ENCODE measurements at places on chromosomes 12 and 14.

- DNase-seq = no peak
These were observed 111.1 kb downstream of the GRIN2B start for GRCh38 chr12:13870255-13870654.

DNA sequence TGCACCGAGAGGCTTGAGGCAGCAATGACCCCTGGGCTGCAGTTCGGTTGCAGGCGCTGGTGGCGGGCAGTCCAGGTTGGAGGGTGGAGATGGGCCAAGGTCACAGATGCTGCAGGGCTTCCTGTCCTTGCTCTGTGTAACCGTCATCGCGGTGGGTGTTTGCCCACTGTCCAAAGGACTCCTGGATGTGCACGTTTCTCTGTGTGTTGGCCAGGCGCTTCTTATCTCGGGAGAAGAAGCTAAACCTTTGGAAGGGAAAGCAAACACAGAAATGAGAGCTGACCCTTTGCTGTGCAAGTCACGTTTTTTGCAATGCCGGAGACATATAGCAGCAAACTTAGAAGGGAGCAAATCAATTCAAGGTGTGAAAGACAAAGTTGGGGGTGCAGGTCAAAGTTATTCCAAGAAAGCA, 14.5 kb downstream of the SNRNP35 start:
- no peak for DNase-seq

DNA sequence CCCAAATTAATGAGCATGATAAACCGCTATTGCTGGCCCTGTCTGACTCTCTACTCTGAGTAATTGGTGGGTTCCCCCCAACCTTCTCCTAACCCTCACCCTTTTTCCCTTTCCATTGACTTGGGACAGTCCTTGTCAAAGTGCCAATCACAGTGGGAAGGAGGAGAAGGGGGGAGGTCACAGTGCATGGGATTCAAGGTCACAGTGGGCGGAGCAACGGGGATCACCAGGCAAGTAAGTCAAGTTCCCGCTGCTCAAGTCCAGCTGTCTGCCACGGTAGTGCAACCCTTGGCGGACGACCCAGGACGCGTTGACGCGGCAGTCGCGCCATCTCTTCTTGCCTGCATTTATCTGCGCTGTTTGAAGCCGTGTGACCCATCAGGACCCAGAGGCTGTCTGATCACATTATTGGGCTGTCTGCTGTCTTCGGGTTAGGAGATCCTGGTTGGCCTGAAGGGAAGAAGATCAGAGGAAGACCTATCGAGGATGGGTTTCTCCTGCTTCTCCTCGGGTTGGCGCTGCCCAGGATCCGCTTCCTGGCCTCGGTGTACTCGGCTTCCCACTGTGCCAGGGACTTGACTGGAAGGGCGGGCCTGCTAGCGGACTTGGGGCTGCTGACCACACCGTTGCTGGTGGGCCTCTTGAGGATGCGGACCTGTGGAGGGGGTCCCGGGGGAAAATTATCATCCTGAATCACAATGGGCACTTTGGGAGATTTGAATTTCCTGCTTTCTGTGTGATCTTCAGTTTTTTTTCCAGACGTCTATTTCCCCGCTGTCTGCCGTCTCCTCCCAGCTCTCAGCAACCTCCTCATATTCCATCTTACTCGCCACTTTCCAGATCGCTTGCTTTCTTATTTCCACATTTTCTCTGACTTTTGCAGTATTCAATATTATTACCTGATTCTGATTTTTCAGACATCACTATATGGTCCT, 3.1 kb upstream of the MDM2 start:
- no peak for DNase-seq

DNA sequence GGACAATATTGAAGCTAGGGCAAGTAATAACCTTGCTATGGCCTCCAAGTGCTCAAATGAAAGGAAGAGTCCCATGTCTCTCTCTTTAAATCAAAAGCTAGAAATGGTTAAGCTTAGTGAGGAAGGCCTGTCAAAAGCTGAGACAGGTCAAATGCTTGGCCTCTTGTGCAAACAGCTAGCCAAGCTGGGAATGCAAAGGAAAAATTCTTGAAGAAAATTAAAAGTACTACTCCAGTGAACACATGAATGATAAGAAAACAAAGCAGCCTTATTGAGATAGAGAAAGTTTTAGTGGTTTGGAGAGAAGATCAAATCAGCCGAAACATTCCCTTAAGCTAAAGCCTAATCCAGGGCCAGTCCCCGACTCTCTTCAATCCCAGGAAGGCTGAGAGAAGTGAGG, 84.1 kb upstream of the PLEKHA5 start:
- no peak for DNase-seq

DNA sequence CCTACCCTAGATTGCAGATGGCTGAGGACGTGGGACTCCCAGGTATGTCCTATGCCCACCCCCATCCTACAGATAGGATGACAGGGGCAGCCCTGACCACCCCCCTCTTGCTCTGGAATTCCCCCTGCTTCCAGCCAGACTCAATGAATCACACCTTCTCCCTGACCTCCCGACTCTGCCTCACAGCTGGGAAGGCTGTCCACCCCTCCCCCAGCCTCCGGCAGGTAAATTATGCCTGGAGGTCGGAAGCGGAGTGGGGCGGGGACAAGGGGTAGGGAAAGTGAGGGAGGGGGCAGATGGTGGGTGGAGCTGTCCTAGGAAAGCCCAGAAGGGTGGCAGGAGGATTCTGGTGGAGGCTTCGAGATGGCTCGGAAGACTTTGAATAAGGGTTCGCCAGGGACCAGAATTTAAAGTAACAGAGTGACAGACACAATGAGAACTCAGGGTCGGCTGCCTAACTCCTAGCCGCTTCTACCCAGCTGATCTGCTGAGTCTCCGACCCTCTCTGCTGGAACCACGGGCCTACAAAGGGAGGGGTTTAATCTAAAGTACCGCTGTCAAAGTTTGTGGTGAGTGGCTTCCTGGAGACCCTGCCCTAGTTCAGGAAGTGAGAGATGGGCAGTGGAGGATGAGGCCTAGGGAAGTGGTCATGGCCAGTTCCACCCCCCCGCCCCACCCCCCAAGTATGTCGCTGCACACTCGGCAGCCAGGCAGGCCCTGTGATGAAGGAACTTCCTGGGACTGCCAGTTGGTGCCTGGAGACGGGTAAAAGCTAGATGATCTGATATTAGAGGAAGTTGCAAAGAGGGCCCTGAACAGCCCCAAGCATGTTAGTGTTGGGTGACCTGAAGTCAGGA, 4.2 kb downstream of the PLEKHG3 start:
- peak; percentile 59 for DNase-seq

GRCh38 chr14:38512236-38512635, 256.3 kb upstream of the CLEC14A start:
- no peak for DNase-seq

- no peak for DNase-seq
These were observed 130.6 kb upstream of the MDM1 start for GRCh38 chr12:68462803-68463202.

DNA sequence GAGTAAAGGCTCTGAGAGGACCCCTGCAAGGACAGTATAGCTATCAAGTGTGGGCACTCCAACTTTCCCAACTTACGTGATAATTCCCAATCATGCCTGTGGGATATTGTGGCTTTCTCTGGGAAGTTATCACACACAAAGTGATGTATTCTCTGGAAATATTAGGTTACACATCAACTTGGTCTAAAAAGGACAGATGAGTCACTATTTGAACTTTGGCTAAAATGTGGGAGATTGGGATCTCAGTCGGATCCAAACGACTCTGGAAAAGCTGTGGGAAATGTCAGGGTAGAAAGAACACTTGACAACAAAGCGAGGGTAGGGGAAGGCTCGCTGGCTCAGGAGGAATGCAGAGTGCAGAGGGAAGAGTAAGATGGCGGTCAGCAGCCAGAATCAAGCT, 1048.9 kb downstream of the BCL11B start:
- DNase-seq = no peak

DNA sequence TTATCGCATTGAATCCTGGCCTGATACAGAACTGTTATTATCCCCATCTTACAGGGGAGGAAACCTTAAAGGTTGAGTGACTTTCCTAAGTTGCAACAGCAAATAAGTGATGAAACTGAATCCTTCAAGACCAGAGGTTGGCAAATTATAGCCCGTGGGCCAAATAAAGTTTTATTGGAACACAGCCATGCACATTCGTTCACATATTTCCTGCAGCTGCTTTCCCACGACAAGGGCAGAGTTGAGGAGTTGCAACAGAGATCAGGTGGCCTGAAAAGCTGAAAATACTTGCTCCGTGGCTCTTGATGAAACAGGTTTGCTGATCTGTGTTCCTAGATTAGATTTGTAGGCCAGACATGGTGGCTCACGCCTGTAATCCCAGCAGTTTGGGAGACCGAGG, 126.7 kb downstream of the PHETA1 start:
- no peak for DNase-seq

DNA sequence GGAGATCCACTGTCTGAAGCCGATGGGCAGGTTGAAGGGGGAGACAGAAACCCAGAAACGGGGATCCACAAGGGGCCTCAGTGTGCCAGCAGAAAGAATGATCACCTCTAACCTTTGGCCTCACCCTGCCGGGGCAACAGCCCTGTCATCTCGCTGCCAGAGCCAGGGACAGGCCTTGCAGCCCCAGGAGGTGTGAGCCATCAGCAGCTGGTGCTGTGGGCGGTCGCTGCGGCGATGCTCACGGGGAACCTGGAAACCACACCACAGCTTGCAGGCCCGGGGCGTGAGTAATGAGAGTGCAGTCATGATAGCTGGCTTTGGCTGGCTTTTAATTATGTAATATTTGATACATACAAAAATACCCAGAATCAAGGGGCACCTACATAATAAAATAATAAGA, 4.7 kb upstream of the TTC7B start:
- DNase-seq = peak; percentile 58

GRCh38 chr14:61582815-61583214, 112.5 kb upstream of the HIF1A start:
- no peak for DNase-seq

DNA sequence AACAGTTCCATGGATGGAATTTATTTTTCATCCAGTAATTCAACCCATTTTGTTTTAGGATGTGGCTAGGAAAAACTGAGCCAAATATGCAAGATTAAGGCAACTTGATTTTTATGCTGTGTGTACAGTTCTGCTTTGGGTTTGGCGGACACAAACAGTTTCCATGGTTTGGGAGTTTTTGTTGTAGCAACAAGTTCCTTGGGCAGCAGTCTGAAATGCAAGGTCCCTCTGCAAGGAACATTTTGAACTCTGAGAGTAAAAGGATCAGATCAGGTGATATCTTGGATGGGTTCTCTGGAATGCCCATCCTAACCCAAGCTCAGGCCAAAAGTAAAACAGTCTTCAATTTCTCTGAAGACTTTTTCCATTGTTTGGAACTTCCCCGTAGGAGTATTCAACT, 161.2 kb downstream of the TMX1 start:
- DNase-seq = no peak

- no peak for DNase-seq
These were observed 132.7 kb upstream of the NPAS3 start for GRCh38 chr14:32805979-32806378.

- no peak for DNase-seq
These were observed 23.6 kb downstream of the PACS2 start for GRCh38 chr14:105337966-105338741.

DNA sequence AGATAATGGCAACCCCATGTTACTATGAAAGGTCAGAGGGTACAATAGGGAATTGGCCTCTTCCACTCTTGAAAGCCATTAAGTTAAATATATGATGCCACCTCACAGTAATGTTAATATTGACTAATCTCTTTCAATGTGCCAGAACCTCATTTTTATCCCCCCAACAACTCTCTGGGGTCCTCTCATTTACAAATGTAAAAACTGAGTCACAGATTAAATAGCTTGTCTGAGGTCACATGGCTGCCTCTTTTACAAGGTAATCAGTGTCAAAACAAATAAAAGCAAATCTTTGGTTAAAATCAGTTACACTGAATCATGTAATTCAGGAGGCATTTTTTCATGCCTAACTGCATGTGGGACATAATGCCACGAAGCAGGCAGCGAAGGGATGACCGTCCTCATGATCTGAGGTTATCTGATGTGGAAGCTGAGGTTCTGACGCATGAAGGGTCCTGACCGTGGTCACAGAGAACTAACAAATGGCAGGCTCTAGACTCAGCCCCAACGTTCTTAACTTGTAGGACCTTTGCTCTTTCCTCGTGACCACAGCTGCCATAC, 78.5 kb downstream of the PTPN21 start:
- no peak for DNase-seq

GRCh38 chr14:96811985-96812667, 14.9 kb downstream of the VRK1 start:
- DNase-seq = no peak

DNA sequence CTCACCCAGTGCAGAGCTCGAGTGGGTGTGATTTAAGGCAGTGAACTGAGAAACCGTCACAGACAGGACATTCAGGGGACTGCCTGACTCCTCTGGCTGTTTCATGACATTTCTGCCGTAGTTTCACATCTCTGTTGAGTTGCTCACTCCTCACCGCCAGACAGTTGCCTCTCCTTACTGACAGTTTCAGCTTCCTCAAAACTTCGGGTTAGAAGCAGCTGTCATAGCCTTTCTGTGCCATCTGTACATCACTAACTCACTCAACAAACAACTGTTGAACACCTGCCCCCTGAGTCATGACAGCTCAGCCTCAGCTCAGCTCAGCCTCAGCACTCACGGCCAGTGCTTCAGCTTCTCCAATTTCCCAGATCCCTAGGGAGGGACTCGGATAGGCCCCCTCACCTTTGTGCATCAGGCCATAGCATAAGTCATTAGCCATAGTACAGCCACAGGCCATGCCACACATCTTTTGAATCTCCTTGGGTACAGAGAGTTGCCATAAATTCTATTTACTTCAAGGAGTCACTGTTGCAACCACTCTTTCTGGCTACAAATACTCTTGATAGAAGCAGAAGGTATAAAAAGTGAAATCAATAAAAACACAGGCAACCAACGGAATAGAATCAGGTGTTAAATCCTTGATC, 6.2 kb upstream of the SLC15A4 start:
- peak; percentile 31 for DNase-seq

DNA sequence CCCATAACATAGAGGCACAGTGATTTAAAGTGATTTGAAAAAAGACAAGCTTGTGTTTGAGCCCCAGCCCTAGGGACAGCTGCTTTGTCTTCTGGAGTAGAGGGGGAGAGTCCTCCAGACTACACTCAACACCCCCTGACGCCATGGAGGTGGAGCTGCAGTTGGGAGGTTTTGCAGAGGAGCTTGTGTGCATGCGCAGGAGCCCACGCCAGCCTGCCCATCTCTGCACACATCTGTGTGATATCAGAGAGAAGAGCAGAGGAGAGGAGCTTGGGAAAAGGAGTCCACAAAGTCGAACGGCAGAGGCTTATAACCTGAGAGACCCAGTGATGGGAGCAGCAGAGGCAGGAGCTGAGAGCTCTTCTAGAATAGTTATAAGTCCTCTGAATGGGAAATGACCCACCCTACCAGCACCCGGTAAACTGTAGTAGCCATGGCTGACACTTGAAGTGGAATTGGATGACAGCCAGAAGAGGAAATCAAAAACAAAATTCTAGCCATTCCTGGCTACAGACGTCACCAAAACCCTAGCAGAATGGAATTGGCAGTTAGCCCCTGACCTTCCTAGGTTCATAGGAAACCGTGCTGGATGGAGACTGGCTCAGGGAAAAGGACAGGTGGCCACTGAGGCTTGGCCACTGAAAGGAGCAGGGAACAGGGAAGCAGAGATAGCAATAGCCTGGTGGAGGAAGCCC, 185.1 kb upstream of the VASH1 start:
- no peak for DNase-seq

- DNase-seq = no peak
These were observed 106.0 kb downstream of the PELI2 start for GRCh38 chr14:56224229-56224628.

Data from activated T-helper 2 cell treated with anti-CD3 and anti-CD28 coated beads, Interferon-gamma antibody, Interleukin-2, Interleukin-4, amounts not matched to agents 10 μg/mL and 5 μg/mL and 100 μg/mL, durations not matched to agents 14 hours and 24 hours and 36 hours (primary cell).